Hepatocyte (in vitro differentiated cells): ENCODE measurements at places on chromosomes 11 and 22. TPM values are rescaled to one million over a fixed set of nuclear protein-coding genes. Genes with fewer than 3 reads are reported as not detected.

SMC1B gene
- not detected in 2 replicates for total RNA-seq

TTC9C gene
- total RNA-seq: 26.3 and 35.0 TPM in 2 replicates

ADM2 gene
- 3.0 and 4.1 TPM in 2 replicates for total RNA-seq

ACTN3 gene
- not detected in 2 replicates for total RNA-seq

GDPD4 gene
- total RNA-seq: 0.20 and 0.47 TPM in 2 replicates

CYP2D6 gene
- total RNA-seq: 2.2 and 3.8 TPM in 2 replicates

MPPED1 gene
- total RNA-seq: 0.97 and 5.3 TPM in 2 replicates

OR4D9 gene
- total RNA-seq: not detected in 2 replicates

KIRREL3 gene
- total RNA-seq: 0.33 TPM in 1 of 2 replicates, not detected in the other

NCF4 gene
- total RNA-seq: 0.37 and 1.5 TPM in 2 replicates

FAM111B gene
- 4.2 and 5.4 TPM in 2 replicates for total RNA-seq

RFPL1 gene
- total RNA-seq: not detected in 2 replicates

TRAF6 gene
- 12.7 and 13.4 TPM in 2 replicates for total RNA-seq

KRTAP5-10 gene
- not detected in 2 replicates for total RNA-seq

APOBEC3B gene
- 2.2 TPM in 2 replicates for total RNA-seq

MRGPRF gene
- total RNA-seq: 6.5 TPM in 2 replicates

NUDT8 gene
- 12.9 and 13.6 TPM in 2 replicates for total RNA-seq

- no peak for DNase-seq
Measured at GRCh38 chr22:42265321-42265720, 5.1 kb downstream of the TCF20 start.

GRCh38 chr11:108494182-108494581 lies 4.0 kb downstream of the POGLUT3 start:
- DNase-seq: no peak

GRCh38 chr22:46619830-46620501 lies at the start of gene GRAMD4:
GRAMD4 (plus strand) TSS chr22:46620386; CDS start chr22:46626800, 6,414 bp downstream.
- no peak for DNase-seq

DNA sequence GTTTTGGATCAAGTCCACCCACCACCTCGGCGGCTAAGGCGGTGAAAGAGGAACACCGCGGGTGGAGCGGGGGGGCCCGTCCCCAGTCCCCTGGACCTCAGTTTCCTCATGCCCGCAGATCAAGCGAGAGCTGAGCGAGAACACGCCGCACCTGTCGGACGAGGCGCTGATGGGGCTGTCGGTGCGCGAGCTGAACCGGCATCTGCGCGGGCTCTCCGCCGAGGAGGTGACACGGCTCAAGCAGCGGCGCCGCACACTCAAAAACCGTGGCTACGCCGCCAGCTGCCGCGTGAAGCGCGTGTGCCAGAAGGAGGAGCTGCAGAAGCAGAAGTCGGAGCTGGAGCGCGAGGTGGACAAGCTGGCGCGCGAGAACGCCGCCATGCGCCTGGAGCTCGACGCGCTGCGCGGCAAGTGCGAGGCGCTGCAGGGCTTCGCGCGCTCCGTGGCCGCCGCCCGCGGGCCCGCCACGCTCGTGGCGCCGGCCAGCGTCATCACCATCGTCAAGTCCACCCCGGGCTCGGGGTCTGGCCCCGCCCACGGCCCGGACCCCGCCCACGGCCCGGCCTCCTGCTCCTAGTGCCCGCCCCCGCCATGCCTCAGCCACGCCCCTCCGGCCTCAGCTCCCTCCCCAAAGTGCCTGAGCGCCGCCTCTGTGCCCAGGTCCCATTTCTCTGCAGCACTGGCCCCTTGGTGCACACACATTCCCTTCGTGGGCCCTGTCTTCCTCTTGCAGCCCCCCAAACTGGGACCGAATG lies 12.7 kb downstream of the MAFF start:
- DNase-seq: peak; percentile 81

- DNase-seq: no peak
Measured at GRCh38 chr11:110392056-110392455, 37.7 kb upstream of the FDX1 start.

- no peak for DNase-seq
Measured at GRCh38 chr11:14310679-14311078, 48.3 kb downstream of the RRAS2 start.

DNA sequence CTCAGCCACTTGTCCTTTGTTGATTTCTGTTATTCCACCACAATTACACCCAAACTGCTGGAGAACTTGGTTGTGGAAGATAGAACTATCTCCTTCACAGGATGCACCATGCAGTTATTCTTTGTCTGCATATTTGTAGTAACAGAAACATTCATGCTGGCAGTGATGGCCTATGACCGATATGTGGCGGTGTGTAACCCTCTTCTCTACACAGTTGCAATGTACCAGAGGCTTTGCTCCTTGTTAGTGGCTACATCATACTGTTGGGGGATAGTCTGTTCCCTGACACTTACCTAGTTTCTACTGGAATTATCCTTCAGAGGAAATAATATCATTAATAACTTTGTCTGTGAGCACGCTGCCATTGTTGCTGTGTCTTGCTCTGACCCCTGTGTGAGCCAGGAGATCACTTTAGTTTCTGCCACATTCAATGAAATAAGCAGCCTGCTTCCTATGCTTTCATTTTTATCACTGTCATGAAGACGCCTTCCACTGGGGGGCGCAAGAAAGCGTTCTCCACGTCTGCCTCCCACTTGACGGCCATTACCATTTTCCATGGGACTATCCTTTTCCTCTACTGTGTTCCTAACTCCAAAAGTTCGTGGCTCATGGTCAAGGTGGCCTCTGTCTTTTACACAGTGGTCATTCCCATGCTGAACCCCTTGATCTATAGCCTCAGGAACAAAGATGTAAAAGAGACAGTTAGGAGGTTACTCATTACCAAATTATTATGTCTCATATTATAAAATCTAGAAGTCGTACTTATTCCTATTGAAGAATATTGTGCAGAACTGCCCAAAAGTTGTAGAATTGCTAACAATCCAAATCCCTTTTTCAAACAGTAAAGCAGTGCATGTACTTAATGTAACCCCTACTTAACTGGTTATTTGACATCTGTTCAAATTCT lies 53.2 kb downstream of the OR4C6 start:
- no peak for DNase-seq

GRCh38 chr11:25927411-25927953 lies 404.4 kb upstream of the ANO3 start:
- DNase-seq: no peak

DNA sequence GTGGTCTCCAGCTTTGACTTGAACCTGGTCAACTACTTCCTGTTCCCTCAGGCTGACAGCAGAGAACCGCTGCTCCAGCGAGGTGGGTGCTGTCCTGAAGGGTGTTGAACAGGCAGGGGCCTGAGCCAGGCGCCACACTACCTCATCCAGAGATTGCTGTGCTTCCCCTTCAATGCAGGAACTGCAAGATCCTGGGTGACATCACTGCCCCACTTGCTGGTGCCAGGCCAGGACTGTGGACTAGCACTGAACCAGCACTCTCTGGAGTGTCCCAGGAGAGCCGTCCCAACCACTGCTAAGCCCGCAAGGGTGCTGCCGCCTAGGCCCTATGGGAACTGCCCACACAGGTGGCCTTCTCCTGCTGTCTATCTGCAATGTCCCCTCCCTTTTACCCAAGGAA lies 51.7 kb downstream of the GAB4 start:
- DNase-seq: no peak

DNA sequence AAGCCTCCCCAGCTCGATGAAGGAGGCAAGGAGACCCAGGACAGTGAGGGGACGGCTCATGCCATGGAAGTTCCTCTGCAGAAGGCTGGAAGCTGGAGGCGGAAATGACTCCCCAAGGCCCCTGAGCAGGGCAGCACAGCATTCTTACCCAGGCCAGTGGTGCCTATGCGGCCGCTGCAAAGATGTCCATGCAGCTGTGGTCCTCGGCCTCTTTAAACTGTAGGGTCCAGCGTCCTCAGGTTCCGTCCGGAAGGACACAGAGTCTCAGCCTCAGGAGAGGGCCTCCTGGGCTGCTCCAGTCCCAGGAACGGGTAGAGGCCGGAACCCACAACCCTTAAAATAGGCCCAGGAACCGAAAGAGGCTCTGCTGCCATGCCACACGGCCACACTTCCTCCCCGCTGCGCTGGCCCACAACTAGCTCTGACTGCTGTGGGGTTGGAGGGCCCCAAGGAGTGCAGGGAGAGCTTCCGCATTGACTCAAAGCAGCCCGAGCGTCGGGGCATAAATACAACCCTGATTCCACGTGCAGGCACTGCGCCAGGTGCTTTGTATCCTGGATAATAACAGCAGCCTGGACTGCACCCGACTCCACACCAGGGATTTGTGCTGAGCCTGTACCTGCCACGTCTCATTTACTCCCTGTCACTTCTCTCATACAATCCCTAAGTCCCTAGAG lies 5.5 kb downstream of the KIAA0930 start:
- DNase-seq: no peak

DNA sequence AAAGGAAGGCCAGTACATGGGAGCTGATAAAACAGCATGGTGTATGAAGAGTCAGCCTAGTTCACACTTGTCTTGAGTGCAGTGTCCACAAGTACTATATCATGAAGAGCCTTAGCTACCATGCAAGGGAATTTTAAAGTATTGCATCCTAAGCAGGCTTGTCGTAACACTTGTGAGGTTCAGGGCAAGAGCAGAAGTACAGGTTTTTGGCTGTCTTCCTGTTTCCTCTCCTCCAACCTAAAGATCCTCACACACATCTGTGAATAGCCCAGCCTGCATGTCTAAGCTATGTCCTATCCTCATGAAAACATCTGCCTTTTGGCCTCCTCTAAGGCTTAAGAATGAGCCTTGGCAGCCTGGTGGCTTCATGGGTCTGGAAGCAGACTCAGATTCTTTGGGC lies 34.6 kb upstream of the TMEM123 start:
- DNase-seq: no peak

- DNase-seq: peak; percentile 75
Measured at GRCh38 chr22:41833369-41834004, 582 bp downstream of the SREBF2 start.

- DNase-seq: no peak
Measured at GRCh38 chr11:125329786-125330185, 165.2 kb downstream of the PKNOX2 start.

GRCh38 chr11:9760193-9760575 lies 96.3 kb downstream of the SWAP70 start:
- peak; percentile 43 for DNase-seq

GRCh38 chr11:62926680-62927455 lies 5.7 kb upstream of the CHRM1 start:
- no peak for DNase-seq

- DNase-seq: no peak
Measured at GRCh38 chr11:9315078-9315688, 790 bp upstream of the TMEM41B start.

DNA sequence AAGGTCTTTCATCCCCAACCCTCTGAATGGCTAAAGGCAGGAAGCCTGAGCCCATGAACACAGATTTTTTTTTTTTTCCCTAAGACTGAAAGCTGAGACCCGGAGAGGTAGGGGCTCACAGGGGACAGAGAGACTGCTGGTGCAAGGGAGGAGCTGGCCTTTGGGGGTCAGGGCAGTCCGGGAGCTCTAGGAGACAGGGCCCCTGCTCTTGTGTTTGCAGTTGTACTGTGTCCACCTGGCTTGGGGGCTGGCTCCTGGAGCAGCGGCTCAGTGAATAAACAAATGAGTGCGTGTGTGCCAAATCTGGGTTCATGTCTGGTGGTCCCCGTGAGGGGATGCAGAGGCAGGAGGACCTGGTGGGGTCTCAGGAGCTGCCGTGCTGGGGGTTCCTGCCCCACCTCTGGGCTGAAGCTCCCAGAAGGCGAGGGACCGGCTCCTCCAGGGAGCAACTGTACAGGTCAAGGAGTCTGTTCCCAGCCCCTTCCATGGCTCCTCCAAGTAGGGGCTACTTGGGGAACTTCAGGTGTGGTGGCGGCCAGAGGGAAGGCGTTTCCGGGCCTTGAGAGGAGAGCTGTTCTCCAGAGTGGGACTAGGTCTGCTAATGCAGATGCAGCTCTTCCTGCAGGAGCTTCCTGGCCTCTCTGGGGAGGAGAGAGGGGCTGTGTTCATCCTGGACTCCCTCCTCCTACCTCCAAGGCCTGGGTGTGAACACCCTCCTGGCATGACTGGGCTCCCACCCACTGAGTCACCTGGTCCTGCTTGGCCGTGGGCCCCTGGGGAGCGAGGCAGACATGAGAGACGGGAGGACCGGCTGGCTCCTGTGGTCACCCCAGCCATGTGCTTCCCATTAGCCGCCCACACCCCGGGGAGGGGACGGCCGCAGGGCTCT lies 57.6 kb downstream of the FBXO7 start:
- DNase-seq: peak; percentile 56

DNA sequence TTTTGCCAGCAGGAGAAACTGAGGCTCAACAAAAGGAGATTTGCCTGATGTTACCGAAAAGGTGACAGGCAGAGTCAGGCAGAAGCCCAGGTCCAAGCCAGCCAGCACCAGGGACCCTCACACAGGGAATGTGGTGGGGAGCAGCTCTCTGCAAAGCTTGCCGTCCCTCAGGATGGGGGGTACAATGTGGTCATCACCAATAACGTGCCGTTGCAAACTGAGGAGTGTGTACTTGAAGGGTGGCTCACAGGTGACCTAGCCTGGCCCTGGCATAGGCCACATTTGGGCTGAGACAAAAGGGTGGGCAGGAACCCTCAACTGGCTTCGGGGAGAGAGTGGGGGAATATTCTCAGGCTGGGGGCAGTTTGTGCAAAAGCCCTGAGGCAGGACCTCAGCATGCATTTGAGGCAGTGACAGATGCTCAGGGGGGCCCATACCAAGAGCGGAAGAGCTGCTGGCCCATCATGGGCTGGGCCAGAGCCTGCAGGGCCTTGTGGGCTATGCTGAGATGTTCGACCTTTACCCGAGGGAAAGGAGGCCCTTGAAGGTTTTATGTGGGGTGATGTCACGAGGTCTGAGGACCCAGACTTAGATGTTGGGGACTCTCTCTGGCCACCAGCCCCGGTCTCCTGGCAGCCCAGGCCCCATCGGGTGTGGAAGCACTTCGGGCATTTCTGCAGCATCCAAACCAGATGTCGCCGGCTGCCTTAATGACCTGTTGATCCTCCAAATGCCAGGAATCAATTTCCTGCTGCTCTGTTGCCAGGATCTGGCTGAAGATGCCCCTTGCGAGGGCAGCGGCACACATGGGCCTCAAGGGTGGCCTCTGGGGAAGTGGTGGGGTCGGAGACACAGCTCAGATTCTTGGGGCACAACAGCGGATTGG lies 57.4 kb upstream of the SHISAL1 start:
- no peak for DNase-seq

- DNase-seq: no peak
Measured at GRCh38 chr11:24389575-24389974, 107.3 kb upstream of the LUZP2 start.

GRCh38 chr11:67642173-67643120 lies 2.9 kb upstream of the TBX10 start:
- peak; percentile 4 for DNase-seq

DNA sequence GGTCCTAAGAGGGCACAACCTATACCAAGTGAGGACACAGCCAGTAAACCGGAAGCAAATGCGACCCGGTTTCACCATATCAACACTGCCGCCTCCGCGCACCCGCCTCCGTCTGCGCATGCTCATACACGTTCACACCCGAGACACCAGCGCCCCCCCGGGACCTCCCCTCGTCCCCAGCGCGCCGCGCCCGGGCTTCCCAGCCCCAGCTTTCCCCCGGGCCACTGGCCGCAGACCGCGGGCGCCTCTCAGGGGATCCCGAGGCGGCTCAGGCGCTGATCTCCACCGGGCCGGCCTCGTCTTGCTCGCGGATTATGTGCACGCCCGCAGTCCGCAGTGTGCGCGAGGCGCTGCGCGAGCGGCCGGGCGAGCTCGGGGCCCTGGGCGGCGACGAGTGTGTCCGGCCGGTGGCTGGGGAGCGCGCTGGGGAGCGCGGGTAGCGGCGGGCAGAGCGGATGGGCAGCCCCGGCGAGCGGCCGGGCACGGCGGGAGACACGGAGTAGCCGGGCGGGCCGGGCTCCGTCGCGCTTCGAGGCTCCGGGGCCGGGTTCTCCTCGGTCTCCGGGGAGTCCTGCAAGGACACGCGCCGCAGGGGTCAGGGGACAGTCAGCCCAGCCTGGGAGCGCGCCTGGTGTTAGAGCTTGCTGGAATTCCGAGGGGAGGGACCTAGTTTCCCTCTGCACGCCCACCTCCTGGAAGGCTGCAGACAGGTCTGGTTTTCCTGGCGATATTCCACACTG lies 2.0 kb downstream of the HEPN1 start:
- peak; percentile 87 for DNase-seq
